ENCODE measurements at places on chromosomes 13 and 19.

DNA sequence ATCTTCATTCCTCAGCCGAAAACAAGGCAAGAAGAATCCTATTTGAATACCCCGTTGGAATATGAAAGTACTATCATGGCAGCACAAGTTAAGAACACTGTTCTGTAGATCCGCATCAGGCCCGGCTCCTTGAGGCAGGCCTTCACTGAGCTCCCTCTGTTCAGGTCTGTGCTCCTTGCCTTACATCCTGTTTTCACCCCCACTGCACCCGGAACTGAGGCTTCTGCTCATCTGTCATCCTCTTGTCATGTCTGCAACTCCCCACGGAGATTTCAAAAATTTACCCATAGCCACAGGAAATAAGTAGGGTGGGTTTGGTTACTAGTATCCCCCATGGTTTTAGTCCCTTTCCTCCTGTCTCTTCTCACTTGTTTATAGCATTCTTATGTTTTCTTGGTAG lies 861.9 kb downstream of the GPC5 start:
- DNase-seq = no peak

DNA sequence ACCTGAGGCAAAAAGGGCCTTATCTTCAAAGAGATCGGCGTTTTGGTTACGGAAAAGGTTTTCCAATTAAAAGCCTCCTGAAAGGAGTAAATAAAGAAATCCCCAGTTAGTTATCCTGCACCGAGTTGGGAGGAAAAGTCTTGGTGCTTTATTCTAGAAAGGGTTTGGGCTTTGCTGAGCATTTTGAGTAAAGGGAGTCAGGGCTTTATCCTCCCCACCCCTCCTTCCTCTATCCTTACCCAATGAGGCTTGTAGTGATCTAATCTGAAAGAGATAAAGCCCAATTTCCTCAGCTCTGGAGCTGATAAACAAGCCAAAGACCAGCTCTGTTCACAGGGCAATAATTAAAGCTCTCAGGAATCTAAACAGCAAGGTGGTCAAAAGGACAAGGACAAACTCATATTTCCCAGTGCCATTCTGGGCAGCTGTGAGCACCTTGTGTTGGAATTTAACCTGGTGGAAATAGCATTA lies 188.9 kb upstream of the TSC22D1 start:
- no peak for DNase-seq

DNA sequence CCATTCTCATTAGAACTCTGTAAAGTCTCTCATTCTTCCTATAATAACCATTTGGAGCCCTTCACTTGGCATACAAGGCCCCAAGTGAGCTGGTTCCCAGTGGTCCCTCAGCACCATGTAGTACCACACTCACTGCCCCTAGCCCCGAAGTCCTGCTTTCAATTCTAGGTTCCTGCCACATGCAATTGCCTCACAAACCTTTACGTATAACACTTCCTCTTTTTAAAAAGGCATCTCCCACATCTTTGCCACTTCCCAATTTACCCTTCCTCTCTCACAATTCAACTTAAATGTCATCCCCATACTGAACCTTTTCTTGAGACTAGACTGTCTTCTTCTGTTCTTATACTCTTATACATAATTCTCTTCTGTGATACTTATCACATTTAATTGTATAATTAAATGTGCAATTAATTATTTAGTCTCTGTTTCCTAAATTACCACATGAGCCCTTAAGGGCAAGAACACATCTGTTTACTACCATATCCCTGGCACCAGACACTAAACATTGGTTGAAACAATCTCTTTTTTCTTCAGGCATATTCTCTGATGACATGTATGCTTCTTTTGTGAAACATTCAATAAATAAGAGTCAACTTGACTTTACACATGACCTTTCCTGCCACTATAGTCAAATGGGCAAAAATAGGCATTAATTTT lies 304.0 kb downstream of the SPRY2 start:
- no peak for DNase-seq

DNA sequence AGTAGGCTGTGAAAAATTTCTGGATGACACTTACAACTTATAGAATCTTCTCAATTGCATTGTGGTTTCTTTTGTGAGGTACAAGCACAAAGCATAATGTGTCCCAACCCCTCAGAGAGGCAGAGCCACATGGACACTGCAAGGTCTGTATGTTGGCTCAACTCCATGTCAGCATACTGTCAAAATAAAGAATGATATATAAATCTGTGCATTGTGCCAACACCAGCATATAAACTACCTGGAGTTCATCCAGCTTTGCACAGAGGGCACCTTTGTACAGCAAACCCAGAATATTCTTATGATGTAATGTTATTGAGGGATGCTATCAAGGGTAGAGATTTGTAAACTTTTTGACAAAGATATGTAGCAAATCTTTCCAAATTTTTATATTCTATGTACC lies 1065.8 kb upstream of the MIR17HG start:
- DNase-seq = no peak

DNA sequence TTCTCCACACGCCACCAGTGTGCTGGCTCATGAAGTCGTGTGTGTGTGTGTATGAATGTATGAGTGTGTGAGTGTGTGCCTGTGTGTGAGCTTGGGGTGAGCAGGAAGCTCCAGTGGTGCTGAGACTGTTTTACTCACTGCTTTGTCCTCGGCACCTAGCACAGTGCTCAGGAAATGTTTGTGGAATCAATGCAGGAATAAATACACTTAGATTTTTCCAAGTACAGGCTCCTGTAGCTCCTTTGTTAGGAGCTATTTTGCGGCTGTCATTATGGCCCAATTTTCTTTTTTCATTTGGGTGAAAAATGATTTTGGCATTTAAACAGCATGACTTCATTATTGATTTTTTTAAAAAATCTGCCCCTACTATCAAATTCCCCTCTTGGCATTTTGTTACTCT lies 193.5 kb upstream of the KL start:
- no peak for DNase-seq

GRCh38 chr13:96544957-96545356 lies 449.3 kb downstream of the OXGR1 start:
- DNase-seq = no peak

Data from NT2/D1 (cell line).